ENCODE measurements at places on chromosomes 5 and 9. TPM values are rescaled to one million over a fixed set of nuclear protein-coding genes. Genes with fewer than 3 reads are reported as not detected.

EMB gene
- total RNA-seq, result 8.7 TPM

CTNNAL1 gene
- 62.7 TPM for total RNA-seq

- DNase-seq, result no peak
Measured at GRCh38 chr5:77867194-77867691, 91.1 kb upstream of the TBCA start.

GRCh38 chr5:145220481-145220880, 614.7 kb downstream of the PRELID2 start:
- no peak for DNase-seq

DNA sequence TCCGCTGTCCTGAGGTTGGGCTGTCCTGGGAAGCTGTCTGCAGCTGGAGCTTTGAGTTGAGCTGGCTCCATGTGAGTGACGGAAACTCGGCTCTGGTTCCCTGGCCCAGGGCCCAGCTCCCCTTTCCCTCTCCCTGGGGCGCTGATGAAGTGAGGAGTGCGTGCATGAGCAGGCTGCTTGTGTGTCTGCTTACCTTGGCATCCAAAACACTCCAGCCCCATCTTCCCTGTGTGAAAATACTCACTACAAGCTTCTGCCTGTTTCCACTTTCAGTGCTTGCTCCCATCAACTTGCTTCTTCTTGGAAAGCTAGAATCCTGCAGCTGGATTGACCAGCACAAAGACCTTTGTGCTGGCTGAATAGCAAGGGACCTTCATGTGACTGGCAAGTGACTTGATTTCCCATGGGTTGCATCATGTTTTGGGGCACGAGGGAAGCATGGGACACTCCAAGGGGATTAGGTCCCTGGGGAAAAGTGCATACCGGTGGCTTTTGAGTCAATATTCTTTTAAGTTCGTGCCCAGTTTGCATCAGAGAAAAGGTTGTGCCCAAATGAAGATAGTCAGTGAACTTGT, 198.1 kb downstream of the GADD45G start:
- peak; percentile 75 for DNase-seq

- DNase-seq, result no peak
Measured at GRCh38 chr5:24649531-24649930, 4.8 kb upstream of the CDH10 start.

GRCh38 chr5:67815455-67816391, 399.8 kb upstream of the PIK3R1 start:
- peak; percentile 31 for DNase-seq

GRCh38 chr5:120697147-120697546, 233.0 kb downstream of the PRR16 start:
- DNase-seq, result no peak

GRCh38 chr9:107005201-107005600, 142.2 kb downstream of the ZNF462 start:
- no peak for DNase-seq
